Heart left ventricle (tissue), 16 donors: ENCODE measurements at places on chromosomes 5 and 9. TPM values are rescaled to one million over a fixed set of nuclear protein-coding genes. Genes with fewer than 3 reads are reported as not detected.

DNA sequence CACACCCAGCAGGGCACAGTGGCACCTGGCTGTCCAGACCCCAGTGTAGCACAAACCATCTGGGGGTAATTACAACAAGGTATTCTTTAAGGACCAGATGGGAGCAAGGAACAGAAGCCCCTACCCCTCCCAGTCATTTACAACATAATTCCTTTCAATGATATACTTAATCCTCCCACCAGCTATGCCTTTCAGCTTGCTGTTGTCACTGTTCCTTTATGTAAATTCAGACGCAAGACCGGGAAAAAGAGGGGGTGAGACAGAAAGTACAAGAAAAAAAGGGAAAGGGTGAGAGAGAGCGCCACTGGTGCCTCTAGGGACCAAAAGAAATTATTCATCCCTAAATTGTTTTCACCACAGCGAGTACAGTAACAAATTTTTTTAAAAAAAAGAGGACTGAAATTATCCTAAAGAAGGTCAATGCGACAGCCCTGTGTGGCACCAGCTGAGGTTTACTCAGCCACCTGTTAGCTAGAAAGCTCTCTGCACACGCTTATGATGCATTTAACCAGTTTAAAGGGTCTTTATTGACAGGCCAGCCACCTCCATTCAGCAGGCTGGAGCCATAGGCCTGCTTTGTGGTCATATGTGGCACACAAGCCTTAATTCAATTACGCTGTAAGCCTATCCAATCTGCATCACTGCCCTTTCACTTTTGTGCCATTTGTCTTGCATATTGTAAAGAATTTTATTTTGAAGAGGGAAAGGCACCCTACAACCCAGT, 210.2 kb upstream of the ISL1 start:
- DNase-seq = no peak

DNA sequence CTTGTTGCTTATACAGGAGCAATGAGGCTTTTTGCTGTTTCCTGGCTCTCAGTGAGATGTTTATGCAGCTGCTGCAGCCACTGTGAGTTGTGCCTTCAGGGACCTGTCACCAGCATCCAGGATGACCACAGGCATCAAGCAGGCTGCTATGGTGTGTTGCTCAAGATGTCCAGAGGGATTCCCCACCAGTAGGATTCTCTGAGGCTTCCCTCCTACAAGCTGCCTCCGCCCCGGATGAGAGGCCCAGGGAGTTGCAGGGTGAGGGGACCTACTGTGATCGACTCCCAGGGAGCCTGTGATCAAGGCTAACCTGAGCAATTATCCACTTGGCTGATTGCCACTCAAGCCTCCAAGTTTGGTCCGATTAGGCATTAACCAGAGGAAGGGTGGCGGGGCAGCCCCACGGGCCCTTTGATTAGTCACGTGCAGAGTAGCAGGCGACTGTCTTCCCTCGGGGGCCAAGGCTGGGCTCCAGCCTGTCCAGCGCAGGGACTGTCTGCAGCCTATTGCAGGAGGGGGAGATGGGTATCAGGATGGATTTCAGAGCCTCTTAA, 1.8 kb upstream of the FAT2 start:
- no peak for DNase-seq

GRCh38 chr9:126510564-126510963, 103.2 kb upstream of the LMX1B start:
- no peak for DNase-seq

DNA sequence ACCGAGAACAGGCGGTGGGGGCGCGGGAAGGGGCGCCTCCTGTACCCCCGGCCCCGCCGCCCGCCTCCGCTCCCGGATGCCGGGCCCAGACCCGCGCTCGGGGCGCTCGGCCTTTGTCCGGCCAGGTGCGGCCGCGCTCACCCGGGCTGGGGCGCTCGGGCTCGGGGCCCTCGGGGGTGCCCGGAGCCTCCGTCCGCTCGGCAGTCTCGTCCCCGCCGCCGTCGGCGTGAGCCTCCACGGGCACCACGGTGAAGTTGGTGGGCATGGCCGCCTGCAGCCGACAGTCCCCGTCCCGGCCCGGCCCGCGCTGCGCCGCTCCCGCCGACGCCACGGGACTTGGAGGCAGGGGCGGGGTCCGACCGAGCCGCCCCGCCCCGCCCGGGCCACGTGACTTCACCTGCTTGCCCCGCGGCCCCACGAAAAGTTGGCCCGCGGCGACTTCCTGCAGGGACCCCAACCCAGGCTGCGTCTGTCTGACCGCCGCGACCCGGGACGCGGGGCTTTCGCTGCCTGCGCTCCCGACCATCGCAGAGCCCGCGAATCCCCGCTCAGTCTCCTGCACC, at the start of gene SLC12A7:
Gene SLC12A7 (minus strand): TSS at position 337 of the 563 bp plus-strand sequence. CDS start 72 bp downstream, at position 265.
- DNase-seq = peak; percentile 73

- no peak for DNase-seq
Measured at GRCh38 chr5:135498637-135498995, 37.1 kb downstream of the NEUROG1 start.

DNA sequence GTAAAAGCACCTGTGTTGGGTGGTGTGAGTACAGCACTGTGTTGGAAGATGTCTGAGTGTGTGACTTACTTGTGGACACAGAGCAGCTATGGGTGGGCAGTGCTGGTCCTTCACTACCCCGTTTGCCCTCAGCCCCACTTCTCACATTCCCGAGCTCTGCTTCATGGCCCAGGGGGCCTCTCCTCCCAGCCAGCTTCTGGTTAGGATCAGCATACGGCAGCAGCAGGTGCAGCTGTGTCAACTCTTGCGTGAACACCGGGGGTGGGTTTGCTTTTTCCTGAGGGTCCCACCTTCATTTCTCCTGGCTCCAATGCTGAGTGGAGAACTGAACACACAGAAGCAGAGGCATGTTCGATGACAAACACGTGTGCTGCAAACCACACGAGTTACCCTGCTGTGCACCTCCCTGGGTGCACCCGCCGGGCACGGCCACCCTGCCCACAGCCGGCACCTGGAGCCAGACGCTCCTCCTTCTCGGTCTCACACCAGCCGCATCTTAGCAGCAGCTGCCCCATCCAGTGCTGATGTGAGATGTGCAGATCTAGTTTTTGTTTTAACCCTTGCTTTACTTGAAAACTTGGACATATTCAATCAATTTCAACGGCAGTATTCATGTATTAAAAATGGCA, 14.9 kb upstream of the SLC6A3 start:
- peak; percentile 12 for DNase-seq

DNA sequence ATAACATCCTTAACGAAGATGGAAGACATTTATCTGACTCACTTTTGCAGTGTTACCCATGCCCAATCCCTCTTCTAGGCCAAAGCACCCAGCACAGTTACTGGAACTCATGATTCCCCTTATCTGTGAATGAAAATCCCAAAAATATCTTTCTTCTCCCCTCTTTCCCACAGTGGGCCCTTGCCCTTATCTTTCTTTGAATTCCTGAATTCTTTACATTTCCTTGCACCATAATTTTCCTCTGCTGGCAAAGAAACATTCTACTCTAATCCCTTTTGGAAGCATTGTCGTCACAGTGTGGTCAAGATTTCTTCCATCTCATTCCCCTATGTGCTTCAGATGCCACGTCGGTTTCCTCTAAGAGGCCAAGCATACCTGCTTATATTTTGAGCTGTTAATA, 135.9 kb upstream of the LIFR start:
- no peak for DNase-seq

Gene IFNA13
- polyA plus RNA-seq = not detected

Gene ROR2
- polyA plus RNA-seq = 0.23 TPM

Gene PCDHB3
- polyA plus RNA-seq = 0.27 TPM

Gene STARD4
- polyA plus RNA-seq = 3.1 TPM

Gene ANGPTL2
- polyA plus RNA-seq = 19.4 TPM

Gene FAM114A2
- 6.1 TPM for polyA plus RNA-seq
